Fibroblast of skin of back (primary cell): ENCODE measurements at places on chromosomes 3 and 15.

DNA sequence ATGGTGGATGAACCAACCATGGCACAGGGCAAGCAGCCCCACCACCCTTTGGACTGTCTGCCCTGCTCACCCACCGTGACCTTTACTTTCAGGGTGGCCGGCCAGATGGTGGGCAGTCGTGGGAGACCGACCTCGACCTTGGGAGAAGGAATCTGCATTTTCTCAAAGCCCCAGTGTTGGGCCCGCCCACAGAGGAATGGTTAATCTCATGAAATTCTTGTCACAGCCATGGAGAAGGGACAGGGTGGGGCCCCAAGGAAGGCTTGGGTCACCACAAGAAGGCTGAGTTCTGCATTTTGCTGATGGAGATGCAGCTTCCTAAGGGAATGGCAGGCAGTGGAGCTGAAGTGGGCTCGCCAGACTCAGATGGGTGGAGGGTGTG is 2.9 kb downstream of the PLXND1 start:
- no peak for DNase-seq

DNA sequence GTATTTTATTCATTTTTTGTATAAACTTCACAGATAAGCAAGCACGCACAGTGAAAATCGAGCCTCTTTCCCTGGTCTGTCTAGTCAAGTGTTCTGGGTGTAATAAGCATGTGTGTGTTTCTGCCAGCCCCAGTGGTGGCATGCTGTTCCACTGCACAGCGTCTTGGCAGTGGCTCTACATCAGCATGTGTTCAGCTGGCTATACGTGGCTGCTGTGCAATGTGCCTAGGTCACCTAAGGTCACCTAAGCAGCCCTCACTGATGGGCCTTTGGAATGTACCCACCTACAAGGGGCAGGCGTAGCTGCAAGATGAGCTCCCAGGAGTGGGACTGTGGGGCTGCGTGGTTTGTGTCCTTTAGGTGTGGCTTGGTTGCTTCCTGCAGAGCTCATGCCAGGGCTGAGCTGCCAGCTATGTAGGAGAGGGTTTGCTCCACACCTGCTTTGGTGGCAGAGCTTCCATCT is 4.9 kb downstream of the LIMD1 start:
- DNase-seq: no peak

GRCh38 chr3:61808526-61808925 is 247.2 kb downstream of the PTPRG start:
- DNase-seq: no peak

DNA sequence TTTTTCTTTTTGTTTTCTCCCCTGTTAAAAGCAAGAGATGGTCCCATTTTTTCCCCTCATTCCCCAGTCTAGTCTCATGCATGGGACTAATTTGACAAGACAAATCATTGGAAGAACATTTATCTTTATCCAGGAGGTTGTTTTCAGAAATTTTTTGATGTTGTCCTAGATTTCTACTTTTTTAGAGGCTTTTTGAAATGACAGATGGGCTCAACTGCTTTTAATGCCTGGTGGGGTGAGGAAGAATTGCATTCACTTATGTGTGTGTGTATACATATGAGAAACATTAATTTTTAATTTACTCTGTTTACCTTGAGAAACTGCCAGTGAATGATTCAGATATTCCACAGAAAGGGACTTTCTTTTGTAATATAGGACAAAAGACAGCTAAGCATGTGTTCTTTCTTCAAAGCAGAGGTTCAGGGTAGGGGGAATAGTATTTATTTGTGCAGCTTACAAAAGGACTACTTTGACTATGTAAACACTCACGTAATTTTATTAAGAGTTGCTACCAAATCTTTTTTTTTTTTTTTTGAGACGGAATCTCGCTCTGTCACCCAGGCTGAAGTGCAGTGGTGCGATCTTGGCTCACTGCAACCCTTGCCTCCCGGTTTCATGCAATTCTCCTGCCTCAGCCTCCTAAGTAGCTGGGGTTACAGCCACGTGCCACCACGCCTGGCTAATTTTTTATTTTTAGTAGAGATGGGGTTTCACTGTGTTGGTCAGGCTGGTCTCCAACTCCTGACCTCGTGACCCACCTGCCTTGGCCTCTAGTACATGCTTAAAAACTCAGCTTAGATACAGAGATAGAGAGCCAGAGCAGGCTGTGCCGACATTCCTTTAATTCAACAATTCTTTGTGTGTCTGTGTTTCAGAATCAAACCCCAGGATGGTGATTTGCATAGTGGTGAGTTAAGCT is 130.1 kb upstream of the RARB start:
- DNase-seq: peak; percentile 84

GRCh38 chr15:100092034-100092433 is 249.7 kb downstream of the ADAMTS17 start:
- no peak for DNase-seq

DNA sequence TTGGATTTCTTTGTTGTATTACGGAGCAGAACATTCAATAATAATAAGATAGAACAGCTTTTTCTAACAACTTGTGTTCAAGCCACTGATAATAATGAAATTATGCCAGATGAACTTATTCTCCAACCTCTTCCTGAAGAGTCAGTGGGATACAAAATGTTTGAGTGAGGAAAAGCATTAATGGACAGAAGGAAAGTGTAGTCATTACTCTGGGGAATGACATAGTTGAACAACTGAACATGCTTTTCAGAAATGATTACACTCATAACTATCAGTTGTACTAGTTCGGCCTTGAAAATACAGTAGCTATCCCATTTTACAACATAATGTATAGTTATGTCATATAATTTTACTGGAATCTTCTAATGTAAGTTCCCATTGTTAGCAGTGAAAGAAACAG is 55.9 kb downstream of the ALCAM start:
- peak; percentile 24 for DNase-seq

- DNase-seq: no peak
Observed at GRCh38 chr3:195416795-195417194, 26.0 kb downstream of the ACAP2 start.

- DNase-seq: no peak
Observed at GRCh38 chr3:45894015-45894414, 7.7 kb downstream of the CCR9 start.

- DNase-seq: peak; percentile 69
Observed at GRCh38 chr15:69976366-69976994, 121.2 kb downstream of the TLE3 start.

GRCh38 chr3:138539352-138539751 is 54.7 kb downstream of the CEP70 start:
- no peak for DNase-seq
